Activated CD8-positive, alpha-beta memory T cell treated with anti-CD3 and anti-CD28 coated beads, Interleukin-2, amount 50 U/mL, for 48 hours (primary cell): ENCODE measurements at places on chromosomes 16 and 17.
A peak's percentile ranks its signal among the peaks of the same experiment; 100 is the strongest.

- no peak for DNase-seq
Observed at GRCh38 chr17:22272363-22273146, 580.2 kb downstream of the KCNJ18 start.

DNA sequence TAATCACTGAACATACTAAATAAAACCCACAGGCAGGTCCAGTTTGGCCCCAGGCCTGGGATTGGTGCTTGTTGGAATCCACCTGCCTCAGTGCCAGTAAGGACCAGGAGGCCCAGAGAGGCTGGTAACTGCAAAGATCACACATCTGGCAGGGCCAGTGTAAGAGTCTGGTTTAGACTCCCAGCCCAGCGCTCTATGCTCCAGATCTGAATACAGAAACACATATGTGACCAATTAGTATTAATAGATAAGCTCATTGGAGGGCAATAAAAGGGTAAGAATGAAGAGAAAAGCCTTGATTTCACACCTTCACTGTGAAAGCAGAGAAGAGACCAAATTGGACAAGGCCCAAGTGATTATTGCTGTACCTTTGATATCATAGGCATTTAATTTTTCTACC lies 13.6 kb upstream of the CCDC182 start:
- no peak for DNase-seq

- peak; percentile 76 for DNase-seq
Observed at GRCh38 chr17:14211801-14212200, 24.9 kb downstream of the CDRT15 start.

DNA sequence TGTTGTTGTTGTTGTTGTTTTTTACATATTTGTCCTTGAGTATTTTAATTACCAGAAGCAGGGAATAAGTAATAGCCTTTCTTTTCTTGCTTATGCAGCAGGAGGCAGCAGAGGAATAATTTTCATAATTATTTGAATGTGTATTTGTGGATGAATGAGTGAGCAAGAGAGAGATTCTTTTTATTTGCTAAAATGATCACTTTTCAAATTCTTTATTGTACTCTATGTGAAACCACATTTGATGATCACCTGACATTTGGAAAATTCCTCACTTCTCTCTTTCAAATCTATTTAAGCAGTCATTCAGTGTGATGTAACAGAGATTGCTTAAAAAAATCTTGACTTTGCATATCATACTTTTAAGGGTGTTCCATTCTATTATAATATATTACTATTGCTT lies 223.6 kb downstream of the BCAS3 start:
- no peak for DNase-seq

DNA sequence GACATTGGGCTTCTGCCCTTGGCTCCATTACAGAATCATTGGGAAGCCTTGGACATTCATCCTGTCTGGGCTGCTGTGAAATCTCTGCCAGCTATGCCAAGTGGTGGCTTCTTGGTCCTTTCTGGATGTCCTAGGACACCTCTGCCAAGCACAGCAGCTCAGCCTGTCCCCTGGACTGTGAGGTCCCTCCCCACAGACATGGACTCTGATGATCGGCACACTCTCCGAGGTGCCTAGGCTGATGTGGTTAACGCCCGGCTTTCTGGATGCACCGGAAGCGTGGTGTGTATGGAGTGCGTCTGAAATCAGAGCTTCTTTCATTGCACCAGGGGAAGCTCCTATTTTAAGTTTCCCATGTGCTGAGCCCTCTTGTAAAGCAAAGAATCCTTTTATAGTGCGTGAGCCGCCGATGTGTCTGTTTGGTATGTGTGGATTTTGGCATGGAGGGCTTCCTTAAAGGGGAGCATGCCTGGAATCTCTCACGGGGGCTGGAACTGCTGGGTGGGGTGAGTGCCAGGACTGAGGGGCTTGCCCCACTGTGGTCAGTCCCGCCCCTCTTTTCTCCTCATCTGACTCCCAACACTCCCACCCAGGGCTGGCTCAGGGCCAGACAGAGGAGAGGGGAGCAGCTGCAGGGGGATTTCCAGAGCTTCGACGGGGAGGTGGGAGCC lies 7.0 kb upstream of the ARHGAP23 start:
- no peak for DNase-seq

DNA sequence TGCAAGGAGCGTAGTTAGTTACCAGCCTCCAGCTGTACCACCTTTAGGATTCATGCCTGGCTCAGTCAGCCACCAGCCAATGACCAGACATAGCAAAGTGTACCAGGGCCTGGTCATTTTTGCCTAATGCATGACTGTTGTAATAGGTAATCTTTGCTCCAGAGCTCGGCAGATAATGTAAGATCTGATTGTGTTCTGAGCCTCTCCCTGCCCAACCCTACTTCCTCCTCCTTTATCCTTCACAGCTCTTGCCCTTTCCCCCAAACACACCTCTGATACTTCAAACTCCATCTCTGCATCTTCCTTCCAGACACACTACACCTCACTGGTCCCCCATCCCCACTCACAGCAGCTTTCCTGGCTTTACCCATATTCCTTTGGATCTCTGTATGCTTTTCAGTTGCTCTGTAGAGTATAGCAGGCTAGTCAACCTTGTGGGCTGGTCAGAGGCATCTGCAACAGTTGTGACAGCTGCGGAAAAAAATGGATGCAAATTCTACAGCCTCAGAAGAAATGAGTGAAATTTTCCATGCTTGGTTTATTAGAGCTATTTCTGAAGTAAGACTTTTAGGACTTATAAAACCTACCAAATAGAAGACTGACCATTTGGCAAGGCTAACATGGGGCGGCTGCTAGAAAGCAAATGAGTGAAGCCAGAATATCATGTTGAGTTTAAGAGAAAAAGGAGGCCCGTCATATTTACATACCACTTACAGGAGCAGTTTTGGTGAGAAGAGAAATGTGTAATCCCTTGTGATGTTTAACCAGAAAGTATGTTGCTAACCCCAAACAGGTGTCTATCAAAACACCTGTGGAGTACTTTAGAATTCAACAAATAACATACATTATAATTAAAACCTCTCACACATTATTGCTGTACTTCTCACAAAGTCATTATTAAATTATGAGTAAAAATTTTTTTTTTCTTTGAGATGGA lies 19.9 kb upstream of the C16orf87 start:
- DNase-seq, result no peak

- DNase-seq, result no peak
Observed at GRCh38 chr17:80244871-80245509, 15.7 kb upstream of the RNF213 start.

- no peak for DNase-seq
Observed at GRCh38 chr16:67349172-67349571, 22.6 kb downstream of the LRRC36 start.
